ENCODE measurements at places on chromosomes 7 and 10.

DNA sequence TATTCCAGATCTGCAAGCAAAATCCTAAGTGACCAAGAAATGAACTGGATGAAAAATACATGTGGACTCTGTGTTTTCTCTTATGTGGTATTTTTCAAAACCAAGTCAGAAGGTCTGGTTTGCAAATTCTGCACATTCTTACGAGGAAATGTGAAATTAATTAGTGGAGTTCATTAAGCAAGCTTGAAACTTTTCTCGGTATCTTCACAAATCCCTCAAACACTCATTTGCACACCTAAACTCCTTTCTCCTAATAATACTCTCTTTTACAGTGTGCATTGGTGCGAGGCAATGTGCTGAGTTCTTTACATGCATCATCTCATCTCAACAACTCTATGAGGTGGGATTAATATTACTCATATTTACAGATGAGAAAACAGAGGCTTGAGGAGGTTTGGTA, 82.1 kb downstream of the MTERF1 start:
- no peak for DNase-seq

DNA sequence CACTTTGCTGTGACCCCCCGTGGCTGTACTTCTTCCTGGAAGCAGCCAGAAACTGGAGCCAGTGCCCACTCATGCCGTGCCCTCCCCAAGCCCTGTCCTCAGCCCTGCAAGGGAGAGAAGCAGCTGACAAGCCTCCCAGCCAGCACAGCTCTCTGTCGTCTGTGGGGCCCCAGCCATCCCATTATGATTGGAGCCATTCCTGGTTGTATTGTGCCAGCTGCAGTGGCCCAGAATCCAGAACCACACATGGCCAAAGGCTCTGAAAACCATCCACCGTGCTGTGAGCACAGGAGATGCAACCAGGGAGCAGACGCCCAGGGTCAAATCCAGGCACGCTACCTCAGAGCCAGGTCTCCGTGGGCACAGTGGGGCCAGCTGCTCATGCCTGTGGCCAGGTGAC, 18.7 kb downstream of the GRID2IP start:
- DNase-seq = no peak

DNA sequence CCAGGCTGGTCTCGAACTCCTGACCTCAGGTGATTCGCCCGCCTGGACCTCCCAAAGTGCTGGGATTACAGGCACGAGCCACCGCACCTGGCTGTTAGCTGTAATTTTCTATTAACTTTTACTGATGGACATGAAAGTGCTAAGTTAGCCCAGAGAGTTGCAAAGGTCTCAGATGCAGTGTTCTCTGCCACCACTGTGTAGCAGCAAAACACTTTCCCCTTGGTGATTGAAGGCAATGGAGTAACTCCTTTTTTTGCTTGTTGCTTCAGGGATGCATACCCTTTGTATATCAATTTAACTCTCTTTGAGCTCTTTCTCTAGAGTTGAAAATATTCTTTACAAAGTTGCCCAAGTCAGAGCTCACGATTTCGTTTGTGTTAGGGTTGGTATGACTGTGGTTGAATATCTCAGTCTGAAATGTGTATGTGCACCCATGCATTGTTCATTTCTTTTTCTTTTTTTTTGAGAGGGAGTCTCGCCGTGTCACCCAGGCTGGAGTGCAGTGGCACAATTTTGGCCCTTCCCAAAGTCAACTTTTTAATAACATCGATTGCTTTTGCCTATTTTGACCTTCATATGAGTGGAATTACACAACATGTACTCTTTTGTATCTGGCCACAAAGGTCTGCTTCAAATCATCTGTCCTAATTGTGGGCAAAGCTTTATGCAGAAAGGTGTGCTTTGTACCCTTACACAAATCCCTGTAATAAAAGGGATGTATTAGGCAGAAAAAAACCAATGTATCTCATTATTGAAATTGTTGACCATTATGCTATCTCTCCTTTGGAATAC, 52.6 kb downstream of the GTF2I start:
- DNase-seq = no peak

DNA sequence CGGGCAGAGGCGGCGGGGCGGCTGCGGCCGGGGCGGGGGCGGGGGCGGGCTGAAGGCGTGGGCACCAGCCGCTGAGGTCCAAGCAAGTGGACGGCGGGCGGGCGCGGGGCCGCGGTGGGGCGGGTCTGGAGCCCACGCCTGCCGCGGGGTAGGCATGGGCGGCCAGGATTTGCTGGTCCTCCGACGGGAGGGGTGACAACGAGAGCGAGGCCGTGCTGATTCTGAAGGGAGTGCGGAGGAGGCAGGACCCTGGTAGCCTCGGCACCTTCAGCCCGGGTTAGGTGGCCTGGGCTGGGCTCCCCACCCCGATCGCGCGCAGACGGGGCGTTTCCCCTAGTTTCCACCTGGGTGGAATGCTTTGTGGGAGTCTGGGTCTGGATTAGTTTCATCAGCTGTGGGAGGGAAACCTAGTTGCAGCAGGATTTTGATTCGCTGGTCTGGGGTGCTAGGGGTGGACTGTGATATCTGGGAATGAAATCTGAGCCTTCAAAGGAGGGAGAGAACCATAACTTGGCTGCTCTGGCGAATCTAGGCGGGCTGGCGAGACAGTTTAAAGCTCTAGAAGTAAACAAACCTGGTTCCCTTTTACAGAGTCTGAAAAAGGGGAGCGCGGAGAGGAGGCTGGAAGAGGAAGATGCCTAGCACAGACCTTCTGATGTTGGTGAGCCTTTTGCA, 609 bp downstream of the SGPL1 start:
- DNase-seq = peak; percentile 54

DNA sequence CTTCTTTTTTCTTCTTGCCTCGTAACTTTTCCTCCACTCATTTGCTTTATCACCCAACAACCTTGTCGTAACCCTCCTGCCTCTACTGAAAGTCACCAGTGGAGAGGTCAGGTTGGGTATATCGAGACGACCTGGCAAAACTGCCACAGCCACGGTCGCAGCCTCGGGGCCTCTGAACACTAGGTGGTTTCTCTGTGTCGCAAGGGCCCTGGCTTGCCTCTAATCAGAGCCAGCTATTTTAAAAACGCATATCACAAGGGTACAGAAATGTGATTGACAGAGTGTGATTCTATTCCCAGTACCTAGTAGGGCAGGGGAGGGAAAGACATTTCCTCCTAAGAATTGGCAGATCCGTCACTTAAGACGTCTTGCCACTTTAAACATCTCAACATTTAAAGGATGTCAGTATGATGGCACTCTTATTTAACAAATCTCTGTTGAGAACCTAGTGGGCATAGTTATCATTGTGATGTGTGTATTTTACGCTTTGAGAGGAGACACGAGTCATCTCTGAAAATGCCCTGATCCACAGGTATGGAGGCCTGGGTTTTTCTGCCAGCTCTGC, 197.5 kb downstream of the ARHGAP21 start:
- DNase-seq = no peak

- no peak for DNase-seq
Observed at GRCh38 chr7:111137296-111138192, 46.6 kb downstream of the LRRN3 start.

DNA sequence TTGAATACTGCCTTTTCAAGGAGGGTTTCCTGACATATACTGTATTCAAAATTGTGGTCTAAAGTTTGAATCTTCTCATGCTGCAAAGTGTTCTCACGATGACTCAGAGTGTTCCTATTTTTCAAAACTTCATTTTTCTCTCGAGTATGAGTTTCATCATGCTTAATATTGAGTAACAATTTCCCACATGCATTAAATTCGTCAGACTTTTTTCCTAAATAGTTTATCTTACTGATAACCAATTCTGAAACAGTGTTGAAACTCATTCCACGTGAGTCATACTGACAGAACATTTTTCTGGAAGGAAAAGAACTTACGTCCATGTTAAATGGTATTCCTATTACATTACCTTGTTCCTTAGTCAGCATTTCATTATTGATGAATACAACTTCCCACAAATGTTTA, 44.1 kb downstream of the ZNF33B start:
- no peak for DNase-seq

- DNase-seq = no peak
Observed at GRCh38 chr10:30062090-30062489, 2.7 kb upstream of the JCAD start.

DNA sequence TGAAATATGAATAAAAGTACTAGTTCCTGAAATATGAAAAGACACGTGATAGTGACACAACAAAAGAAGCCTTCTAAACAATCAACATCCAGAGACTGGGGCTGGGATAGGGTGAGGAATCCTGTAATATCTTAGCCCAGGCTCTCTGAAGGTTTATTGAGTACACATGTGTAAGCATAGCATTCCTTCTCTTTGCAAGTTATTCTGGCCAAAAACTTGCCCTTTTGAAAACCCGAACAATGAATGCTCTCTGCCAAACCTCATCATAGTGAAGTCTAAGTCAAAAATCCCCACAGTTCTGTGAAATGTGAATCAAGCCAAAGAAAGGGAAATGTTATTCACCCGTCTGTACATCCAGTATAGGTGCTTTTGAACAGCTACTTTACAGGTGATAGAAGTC, 11.6 kb downstream of the SEMA3D start:
- DNase-seq = no peak

DNA sequence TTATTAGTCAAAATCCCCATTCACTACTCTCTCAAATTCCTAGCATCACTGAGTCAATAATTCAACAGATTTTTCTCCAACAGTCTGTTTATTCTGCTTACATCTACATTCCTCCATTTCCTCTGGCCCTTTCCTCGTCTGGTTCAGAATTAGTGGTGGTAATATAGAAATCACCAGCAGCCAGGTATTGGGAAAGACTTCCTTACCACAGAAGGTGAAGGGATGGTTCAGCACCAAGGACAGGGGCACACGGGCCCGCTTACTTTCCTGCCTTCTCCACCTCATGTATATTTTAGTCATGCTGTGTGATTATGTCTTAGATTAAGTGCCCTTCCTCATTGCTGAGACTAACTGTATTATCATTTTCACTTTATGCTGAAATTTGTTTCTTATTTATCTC, 70.4 kb upstream of the APBB1IP start:
- no peak for DNase-seq

GRCh38 chr7:90312745-90313144, 8.4 kb downstream of the FAM237B start:
- DNase-seq = no peak

- DNase-seq = no peak
Observed at GRCh38 chr7:47672977-47673381, 91.1 kb upstream of the TNS3 start.

DNA sequence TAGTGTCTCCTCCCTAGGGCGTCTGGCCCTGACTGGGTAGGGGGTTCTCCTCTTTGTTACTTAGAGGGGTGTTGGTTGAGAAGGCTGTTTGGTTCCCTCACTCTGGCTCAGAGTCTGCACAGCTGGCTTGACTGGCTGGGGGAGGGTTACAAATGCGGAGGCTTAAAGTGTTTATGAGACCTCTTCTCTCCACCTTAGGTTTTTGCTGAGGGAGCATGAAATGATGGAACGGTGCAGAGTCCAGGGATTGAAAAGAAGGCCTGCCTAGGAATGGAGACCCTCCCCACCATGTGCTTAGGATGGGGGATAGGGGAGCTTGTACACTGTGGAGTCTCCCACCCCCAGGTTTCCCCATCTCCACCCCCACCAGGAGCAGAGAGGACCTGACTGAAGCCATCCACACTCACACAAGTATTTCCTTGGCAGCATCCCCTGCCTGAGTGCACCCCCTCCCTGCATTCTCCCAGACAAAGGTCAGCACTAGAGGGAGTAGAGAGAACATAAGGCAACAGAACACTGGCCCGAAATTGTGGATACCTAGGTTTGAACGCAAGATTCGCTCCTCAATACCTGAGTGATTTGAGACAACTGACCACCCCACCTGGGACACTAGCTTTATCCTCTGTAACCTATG, 1.7 kb upstream of the LDB1 start:
- DNase-seq = no peak

DNA sequence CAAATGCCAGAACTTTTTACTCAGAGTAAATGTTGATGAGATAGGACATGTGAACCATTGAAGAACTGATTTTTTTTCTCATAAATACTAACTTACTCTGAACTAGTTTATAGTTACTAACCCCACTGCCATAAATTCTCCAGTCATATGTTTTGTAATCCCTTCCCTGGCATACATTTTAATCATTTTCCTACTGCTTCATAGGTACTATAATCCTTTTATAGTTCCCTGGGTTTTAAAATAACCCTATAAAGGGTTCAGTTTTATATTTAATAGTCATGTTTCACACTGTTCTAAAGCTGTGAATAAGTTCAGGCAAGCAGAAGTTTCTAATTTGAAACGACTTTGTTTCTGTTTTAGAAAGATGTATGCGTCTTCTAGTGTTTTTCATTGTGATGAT, 28.9 kb downstream of the CNNM2 start:
- DNase-seq = no peak

DNA sequence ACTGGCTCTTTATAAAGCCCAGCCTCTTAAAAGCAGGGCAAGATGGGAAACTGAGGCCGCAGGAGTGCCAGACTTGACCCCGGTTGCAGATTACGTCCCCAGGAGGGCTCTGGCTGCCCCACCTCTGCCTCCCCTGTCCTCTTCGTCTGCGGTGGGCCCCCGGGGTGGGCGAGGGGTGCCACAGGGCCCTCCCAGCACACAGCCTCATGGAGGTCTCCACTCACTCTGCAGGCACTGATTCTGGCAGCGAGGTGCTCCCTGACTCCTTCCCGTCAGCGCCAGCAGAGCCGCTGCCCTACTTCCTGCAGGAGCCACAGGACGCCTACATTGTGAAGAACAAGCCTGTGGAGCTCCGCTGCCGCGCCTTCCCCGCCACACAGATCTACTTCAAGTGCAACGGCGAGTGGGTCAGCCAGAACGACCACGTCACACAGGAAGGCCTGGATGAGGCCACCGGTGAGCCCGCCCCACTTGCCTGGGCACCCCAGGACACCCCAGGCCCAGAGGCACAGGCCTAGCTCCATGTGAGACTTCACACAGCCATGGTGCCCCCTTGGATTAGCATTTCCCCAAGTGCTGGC, 39.4 kb upstream of the SLC29A3 start:
- no peak for DNase-seq

DNA sequence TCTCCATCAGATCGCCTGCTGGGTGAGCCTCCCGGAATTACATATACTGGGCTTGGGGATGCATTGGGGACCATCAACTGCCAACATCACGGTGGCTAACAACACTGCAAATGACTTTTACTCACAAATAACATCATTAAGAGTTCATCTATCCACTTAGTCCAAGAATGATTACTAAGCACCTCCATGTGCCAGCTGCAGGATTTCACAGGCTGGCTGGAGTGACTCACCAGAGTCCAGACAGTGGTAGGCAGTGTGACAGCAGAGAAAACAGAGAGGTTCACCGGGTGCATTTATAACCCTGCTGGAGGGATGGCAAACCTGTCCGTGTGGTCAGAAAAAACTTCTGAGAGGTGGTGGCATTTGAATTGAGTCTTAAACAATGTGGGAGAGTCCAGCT, 3.2 kb upstream of the IGFBP3 start:
- DNase-seq = no peak
